ENCODE measurements at places on chromosomes 5 and 9.

- DNase-seq: no peak
Observed at GRCh38 chr9:113868501-113868900, 7.6 kb upstream of the ZNF618 start.

- DNase-seq: no peak
Observed at GRCh38 chr9:105053209-105053652, 125.3 kb upstream of the ABCA1 start.

GRCh38 chr9:20297646-20298084 lies 324.6 kb downstream of the MLLT3 start:
- no peak for DNase-seq

DNA sequence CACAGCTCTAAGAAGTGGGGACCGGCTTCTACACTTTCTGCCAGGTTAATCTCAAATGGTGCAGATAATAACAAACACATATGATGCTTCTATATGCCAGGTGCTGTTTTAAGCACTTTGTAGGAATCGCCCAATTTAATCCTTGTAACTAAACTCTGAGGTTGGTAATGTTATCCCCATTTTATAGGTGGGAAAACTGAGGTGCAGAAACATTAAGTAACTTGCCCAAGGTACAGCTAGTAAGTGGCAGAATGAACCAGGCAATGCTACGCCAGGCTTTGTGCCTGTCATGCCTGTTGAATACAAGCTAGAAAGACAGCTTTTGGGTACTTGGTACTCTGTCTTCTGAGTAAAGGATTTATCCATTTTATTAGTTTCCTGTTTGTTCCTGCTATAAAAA lies 19.7 kb downstream of the IQGAP2 start:
- no peak for DNase-seq

- no peak for DNase-seq
Observed at GRCh38 chr5:57069115-57069835, 104.6 kb upstream of the GPBP1 start.

- no peak for DNase-seq
Observed at GRCh38 chr9:107999011-107999410, 509.4 kb upstream of the KLF4 start.

DNA sequence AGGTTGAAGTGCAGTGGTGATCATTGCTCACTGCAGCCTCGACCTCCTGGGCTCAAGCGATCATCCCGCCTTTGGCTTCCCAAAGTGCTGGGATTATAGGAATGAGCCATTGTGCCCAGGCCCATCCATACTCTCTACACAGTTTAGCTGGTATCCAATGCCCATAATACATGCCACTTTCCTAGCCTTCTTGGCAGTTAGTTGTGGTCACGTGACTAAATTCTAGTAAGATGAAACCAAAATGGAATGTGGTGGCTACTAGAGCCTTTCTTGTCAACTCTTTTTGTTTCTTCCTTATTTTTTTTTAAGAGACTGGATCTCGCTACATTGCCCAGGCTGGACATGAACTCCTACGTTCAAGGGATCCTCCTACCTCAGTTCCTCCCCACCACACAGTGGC lies 15.3 kb upstream of the KIF27 start:
- DNase-seq: no peak

GRCh38 chr5:133483406-133484090 lies 128.8 kb downstream of the FSTL4 start:
- no peak for DNase-seq

- DNase-seq: no peak
Observed at GRCh38 chr5:51027271-51027670, 356.0 kb upstream of the ISL1 start.

- DNase-seq: no peak
Observed at GRCh38 chr9:21810881-21811280, 8.4 kb downstream of the MTAP start.

DNA sequence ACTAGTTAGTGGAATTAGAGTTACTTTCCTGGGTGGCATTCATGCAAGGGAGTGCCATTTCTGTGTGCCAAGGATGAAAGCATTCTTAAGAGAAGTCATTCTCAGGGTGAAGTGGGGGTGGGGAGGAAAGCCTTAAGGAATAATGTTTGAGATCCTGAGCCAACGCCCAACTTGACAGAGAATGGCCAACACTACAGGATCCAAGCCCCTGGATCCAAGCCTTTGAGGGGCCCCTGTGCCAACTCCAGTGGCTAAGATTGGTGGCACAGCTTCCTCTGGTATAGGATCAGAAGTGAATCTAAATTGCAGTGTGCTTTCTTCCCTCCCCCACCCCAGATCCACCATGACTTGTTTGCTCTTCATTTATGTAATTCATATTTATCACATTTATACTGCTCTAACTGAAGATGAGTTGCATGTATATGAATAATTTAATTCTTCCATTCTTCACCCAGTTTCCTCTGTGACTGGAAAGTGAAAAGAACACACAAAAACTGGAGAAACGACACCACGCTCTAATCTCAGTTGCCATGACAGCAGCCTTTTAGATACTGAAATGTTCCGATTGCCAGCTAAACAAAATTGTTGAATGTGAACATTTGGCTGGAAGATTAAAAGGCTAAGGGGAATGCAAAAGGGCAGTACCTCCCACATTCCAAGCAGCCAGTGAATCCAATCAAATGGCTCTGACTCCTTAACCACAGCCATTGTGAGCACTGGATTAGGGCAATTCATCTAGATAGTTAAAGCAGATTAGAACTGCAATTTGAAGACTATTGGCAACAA lies 4.5 kb downstream of the ZNF608 start:
- DNase-seq: no peak

DNA sequence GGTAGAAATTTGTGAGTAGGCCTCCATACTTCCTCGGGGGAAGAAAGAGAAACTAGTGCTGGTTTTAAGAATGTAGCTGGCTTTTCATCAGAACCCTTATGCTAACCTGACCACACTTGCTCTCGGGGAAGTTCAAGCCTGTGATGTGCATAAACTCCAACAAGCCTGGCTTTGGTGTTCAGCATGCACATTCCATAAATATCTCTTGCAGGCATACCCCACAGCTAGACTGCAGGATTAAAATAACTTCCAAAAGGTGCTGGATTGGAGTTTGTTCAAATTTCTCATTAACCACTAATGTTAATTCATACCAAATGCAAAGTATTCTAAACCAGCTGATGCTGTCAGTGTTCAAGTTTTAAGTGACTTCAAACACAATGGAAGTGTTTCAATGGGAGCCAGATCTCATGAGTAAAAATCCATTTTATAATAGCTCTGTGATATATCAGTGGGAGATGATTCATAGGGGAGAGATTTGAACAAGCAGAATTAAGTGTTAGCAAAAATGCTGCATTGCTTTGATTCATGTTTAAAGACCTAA lies 79.4 kb downstream of the NPR3 start:
- DNase-seq: no peak

DNA sequence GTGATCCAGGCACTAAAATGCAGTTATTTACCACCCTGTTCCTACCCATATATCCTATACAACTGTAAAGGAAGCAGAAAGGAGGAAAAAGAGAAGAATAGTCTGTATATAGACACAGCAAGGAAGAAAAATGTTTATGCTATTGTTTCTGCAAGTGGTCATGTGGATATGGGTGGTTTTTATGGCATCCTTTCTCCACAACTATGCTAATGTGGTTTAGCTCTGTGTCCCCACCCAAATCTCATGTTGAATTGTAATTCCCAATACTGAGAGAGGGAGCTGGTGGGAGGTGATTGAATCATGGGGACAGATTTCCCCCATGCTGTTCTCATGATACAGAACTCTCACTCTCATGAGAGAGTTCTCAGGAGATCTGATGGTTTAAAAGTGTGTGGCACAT lies 439.8 kb downstream of the ZSWIM6 start:
- DNase-seq: no peak

DNA sequence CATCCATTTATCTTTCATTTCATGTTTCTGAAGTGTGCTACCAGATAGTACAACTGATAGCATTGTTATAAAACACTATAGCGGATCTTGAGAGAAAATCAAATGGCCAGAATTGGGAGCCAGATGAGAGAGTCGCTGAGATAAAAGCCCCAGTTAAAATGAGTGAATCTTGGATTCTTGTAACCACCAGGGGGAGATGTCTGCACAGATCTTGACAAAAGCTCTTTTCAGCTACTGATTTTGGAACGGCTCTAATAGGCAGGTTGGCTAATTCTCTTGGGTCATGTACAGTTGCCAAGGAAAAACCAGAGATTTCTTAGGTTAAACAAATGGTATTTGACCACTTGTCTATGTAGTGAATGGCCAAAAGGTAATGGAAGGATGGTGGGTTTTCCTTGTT lies 21.7 kb downstream of the F2RL2 start:
- no peak for DNase-seq

GRCh38 chr5:10778179-10778910 lies 17.3 kb upstream of the DAP start:
- DNase-seq: no peak

DNA sequence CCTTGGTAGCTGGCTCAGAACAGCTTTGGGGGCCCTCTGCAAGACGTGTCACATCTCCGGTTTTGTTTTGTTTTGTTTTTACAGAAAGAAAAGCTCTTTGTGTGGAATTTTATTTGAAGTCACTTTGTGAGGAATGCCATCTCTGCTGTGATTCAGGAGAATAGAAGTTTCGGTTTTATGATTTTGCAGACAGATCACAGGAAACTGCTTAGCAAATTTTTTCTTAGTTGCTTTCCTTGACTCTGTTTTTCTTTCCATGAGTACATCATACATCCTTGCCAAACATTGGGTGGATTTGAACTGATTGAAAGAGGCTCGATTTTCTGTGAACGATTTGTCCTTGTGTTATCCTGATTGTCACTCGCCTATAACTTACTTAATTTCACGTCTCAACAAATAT lies 5.1 kb downstream of the SEMA5A start:
- no peak for DNase-seq

DNA sequence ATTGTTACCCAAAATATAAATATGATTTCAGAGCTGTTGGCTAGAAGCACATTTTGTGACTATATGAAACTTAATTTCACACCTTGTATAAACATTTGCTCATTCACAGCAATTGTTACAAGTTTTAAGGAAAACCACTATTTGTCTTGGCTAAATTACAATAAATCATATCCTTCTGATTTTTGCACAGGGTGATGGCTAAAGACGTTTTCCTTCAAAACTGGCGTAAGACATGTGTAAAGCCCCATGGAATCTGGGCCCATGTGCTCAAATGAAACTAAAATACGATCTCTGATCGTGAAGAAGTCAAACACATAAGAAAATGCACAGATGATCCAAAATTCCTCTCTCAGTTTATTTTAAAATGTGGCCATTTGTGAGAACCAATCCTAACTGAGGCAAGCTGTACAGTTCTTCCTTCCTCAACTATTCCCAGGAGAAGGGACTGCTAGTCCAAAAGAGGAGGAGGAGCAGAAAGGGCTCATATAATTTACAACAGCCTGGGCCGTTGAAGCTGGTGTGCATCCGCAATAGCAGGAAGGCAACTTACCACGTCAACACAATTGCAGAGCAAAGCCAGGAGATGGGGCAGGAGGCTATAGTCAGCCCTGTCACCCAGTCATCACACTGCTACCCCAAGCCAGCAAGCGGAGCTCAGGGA lies 98.4 kb downstream of the MED27 start:
- no peak for DNase-seq

DNA sequence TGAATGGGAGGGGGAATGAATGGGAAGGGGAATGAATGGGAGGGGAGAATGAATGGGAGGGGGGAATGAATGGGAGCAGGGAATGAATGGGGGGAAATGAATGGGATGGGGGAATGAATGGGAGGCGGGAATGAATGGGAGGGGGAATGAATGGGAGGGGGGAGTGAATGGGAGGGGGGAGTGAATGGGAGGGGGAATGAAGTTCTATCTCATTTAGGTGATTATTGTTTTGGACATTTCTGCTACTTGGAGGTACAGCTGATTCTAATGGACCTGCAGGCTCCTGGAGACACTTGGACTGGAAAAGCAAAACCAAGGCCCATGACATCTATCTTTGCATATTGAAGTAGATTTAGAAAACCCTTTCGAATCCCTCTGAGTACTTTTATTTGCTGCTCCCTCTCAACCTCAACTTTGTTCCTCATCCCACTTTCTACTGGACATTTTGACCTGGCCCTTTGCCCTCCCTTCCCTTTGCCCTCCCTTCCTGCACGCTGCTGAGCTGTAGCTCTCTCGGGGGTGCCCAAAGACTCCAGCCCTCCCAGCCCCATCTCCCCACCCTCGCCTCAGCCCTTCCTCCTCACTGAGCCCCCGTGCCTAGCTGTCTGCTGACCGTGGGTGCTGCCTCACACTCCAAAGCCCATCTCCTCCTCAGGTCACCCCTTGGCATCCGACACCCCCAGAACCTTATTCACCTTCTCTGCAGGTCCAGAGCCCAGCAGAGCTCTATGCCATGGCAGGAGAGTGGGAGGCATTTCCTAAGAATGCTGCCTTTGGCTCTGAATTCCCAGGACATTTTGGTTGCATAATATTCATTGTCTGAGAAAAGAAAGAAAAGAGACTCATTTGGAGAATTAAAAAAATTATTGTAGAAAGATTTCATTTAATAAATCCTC lies 19.9 kb upstream of the LPCAT1 start:
- no peak for DNase-seq

- no peak for DNase-seq
Observed at GRCh38 chr9:96612105-96612965, 7.3 kb downstream of the CDC14B start.

DNA sequence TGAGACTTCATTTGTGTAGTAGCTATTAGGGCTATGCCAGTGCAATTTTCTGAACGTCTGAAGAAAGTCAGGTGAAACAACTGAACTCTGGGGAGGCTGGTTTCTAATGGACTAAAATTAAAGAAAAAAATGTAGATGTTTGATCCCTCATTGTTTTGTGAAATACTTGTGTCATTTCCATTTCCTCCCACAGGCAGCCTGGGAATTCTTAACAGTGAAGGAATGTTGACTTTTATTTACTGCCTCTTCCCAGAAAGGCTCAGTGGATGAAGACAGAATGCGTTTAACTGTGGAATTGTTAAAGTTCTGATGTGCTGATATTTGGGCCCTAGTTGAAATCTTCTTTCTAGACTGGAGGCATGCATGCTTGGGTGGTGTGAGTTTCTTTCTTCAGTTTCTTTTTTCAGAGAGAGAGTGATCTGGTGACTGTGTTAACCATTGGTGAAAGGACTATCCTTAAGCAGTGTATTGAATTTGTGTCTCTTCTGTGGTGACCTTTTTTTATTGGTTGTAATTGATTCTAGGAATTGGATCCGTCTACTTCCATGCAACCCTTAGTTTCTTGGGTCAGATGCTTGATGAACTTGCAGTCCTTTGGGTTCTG lies 15.5 kb downstream of the ACER2 start:
- DNase-seq: no peak

- DNase-seq: no peak
Observed at GRCh38 chr5:125044491-125045282, 298.2 kb upstream of the ZNF608 start.

DNA sequence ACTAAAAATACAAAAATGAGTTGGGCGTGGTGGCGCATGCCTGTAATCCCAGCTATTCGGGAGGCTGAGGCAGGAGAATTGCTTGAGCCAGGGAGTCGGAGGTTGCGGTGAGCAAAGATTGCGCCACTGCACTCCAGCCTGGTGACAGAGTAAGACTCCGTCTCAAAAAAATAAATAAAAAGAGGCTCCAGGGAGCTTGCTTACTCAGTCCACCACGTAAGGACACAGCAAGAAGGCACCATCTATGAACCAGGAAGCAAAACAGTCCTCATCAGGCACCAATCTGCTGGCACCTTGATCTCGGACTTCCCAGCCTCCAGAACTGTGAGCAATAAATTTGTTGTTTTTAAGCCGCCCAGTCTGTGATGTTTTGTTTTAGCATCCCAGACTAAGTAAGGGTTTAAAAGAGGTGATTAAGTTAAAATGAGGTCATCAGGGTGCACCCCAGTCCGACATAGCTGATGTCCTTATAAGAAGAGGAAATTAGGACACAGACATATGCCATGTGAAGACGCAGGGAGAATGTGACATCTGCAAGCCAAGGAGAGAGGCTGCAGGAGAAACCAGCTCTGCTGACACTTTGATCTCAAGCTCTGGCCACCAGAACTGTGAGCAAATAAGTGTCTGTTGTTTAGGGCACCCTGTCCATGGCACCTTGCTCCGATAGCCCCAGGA lies 45.9 kb downstream of the C9orf50 start:
- DNase-seq: no peak

Data from stimulated activated CD4-positive, alpha-beta T cell treated with anti-CD3 and anti-CD28 coated beads, TNF-alpha, amount 100 ng/mL, for 4 hours (primary cell).